ENCODE measurements at places on chromosomes 16 and 17. TPM values are rescaled to one million over a fixed set of nuclear protein-coding genes. Genes with fewer than 3 reads are reported as not detected.

Gene RHBDF1
- total RNA-seq: 57.6 TPM

Gene EFNB3
- 12.7 TPM for total RNA-seq

Gene RNF222
- total RNA-seq: not detected

GRCh38 chr16:30600215-30600614, 10.0 kb downstream of the ZNF689 start:
- no peak for DNase-seq

- no peak for DNase-seq
These were observed 2.1 kb downstream of the CD300LG start for GRCh38 chr17:43849116-43849515.
